ENCODE measurements at places on chromosomes 2 and 18.
A peak's percentile ranks its signal among the peaks of the same experiment; 100 is the strongest.

- DNase-seq = no peak
These were observed 3.1 kb downstream of the CXCR2 start for GRCh38 chr2:218128781-218129457.

DNA sequence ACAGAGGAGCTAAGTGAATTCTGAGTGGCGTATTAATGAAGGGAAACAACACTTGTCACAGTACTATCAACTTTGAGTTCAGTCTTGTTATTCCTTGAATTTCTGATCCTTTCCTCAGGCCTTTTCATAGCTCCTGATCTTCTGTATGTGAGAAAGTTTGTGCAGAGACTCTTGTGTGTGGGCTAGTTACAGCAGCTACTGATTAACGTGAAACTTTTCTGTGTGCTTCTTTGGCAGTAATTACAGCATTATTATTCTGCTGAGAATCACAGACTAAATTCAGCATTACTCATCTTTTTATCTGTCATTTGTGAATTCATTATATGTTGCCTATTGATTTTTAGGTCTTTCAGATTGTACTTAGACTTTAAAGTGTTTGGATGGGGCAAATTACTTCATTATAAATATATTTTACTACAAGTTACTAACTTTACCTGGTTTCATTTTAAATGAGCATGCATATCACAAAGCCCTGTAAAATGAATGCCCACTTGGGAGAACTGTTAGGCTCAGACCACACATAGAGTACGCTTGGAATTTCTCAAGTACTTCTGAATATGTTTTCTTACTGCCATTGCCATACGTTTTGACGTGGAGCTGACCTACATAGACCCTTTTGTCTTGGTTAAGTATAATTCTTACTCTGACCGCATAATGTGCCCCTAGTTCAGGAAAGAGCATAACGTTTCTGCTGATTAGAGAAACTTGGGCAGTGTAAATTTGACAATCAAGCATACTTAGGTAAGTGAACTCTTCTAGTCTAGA lies 36.2 kb downstream of the CREB1 start:
- no peak for DNase-seq

GRCh38 chr2:188970211-188970610 lies 4.0 kb upstream of the COL3A1 start:
- DNase-seq = no peak

DNA sequence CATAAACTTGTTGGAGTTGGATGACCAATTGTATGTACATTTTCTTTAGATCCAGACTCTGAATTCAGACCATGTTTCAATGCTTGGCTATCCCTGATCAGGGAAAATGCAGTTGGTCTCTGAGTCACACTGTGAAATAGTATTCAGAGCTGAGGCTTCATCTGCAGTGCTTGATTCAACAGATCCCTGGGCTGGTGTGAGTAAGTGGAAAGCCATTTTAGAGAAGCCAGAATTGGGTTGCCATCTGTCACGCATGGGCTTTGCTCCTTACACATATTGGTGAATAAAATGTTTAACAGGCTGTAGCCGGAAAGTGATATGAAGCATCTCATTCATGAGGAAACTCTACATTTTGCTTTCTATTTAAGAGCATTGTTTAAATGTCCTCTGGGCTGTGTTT lies 50.0 kb upstream of the ACYP2 start:
- DNase-seq = peak; percentile 90

- DNase-seq = no peak
These were observed 2.2 kb downstream of the CDKL4 start for GRCh38 chr2:39241588-39241987.

GRCh38 chr2:112487444-112487961 lies 5.5 kb downstream of the TTL start:
- DNase-seq = no peak

DNA sequence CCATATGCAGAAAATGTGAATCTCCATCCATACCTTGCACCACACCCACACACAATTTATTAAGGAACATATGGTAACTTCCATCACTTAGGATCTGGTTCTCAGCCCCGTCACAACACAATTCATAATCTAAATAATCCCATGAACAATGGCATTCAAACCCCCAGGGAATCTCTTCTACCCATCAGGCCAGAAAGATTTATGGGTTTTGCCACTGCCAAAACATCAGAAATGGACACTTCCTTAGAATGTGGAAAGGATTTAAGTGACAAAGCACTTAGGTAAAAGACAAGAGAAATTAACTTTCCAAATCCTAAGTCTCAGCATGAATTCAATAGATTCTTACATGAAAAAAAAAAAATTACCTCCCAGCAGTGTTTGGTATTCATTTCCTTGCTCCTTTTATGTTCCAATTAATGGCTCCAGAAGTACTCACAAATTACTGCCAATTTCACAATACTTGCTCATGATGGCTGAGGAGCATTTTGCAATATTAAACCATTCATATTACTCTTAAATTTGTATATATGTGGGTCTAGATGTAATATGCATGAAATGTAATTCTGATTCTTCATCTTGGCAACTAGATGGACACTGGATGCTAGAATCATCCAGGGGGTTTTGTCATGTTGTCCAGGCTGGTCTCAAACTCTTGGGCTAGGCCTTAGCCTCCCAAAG lies 56.5 kb upstream of the TMEM247 start:
- no peak for DNase-seq

DNA sequence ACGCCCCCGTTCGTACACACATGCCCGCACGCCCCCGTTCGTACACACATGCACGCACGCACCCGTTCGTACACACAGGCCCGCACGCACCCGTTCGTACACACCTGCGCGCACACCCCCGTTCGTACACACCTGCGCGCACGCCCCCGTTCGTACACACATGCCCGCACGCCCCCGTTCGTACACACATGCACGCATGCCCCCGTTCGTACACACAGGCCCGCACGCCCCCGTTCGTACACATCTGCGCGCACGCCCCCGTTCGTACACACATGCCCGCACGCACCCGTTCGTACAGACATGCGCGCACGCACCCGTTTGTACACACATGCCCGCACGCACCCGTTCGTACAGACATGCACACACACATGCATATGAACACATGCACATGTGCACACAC lies 45.7 kb downstream of the SPP2 start:
- DNase-seq = no peak

DNA sequence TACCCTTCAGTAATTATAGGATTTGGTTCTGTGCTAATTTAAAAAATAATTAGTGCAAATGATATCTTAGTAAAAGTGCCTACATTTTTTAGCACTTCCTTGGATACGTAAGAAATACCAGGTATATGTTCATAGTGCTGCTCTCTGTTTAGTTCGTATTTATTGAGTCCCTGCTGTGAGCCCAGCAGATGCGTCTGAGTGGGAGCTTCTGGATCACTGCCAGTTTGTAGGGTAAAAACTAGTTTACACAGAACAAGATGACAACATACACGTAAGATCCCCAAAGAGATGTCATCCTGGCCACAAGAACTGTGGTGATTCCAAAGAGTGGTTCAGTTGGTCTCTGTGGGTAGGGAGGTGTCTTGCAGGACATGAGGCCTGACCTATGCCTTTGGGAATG lies 103.2 kb downstream of the CTIF start:
- no peak for DNase-seq

DNA sequence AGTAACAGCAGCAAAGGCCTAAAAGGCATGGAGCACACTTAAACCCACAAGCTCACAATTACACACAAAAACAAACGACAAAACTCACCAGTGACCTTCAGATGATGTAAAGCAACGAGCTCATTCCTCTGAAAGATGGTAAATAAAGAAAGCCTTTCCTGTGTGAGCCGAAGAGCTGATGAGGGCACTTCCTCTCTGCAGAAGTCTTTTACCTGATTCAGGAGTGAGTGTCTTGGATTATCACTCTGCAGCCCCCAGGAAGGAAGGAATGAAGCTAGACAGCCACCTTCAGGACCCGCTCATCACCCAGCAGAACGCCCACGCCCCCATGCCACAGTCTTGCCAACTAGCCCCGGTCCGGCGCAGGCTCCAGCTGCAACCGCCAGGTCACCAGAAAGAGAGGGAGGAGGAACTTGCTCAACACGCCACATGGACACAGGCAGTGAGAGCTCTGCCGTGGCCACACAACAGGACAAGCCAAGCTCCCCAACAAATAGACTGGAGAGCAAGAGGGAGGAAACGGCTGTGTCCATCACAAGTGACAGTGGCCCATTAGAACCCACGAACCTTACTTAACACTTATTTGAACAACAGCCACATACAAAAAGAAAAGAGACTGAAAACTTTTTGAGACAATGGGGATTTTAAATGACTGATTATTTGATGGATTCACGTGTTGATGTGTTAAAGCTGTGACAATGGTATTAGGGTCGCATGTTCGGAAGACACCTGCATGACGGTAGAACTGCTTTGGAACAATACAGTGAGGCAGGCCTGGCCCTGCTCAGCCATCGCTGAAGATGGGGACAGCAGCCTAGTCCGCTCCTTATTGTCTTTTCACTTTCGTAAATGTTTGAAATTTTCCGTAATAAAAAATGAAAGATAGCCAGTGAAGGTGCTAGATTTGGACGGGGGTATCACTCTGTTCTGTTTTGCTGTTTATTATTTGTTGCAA lies 127.3 kb downstream of the HDAC4 start:
- DNase-seq = no peak

- DNase-seq = peak; percentile 94
These were observed 169.4 kb downstream of the THADA start for GRCh38 chr2:43426305-43427031.

DNA sequence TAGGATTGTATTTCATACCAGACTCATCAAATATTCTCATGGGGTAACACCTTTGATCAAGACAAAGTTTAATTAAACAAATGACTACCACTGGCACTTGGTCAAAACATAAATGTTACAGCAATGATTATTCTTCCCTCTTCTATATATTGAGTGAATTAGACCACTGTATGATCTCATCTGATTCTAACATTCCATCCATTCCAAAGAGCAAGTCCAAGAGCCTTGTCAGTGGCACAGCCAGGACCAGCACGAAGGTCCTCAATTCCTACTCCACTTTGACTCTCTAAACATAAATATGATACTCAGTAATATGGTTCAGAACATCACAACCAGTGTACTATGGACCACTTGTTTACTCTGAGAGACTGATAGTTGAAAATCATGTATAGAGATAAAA lies 86.4 kb downstream of the AP1S3 start:
- no peak for DNase-seq

GRCh38 chr2:221334481-221335218 lies 237.5 kb downstream of the EPHA4 start:
- DNase-seq = no peak

DNA sequence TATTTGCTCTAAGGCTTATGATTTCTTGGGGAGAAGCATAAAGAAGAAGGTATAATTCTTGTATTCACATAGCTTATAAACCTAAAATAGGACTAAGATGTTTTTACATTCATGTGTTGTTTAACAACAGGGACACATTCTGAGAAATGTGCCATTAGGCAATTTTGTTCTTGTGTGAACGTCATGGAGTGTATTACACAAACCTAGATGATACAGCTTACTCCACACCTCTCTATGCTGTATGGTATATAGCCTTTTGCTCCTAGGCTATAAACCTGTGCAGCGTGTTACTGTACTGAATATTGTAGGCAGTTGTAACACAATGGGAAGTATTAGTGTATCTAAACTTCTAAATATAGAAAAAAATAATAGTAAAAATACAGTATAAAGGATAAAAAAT lies 92.1 kb downstream of the PHLPP1 start:
- no peak for DNase-seq

GRCh38 chr2:128449226-128450061 lies 130.8 kb upstream of the HS6ST1 start:
- DNase-seq = no peak

GRCh38 chr18:75324686-75325257 lies 102.7 kb downstream of the SMIM21 start:
- no peak for DNase-seq

DNA sequence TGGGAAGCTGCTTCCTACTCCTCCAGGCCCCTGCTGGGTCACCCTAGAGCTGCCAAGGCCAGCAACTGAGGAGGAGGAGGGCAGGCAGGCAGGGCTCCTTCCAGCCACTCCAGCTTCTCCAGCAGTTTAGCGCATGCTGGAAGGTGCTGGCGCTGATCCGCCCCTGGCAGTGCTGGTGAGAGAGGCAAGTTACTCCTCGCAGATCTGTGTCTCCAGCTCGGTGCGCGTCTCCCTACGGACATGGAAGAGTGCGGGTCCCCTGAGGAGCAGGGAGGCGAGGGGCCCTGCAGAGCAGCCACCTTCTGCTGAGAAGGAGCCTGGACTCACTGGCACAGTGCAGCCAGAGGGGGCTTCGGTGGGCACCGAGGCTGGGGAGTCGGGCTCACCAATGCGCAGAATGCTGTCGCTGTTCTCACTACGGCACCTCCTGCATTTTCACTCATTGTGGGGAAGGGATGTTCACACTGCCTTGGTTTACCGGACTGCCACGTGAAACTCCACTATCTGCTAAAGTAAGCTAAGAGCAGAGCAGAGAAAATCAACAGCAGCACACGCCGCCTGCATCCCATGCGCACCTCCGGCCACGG lies 206.0 kb downstream of the HDAC4 start:
- DNase-seq = no peak

DNA sequence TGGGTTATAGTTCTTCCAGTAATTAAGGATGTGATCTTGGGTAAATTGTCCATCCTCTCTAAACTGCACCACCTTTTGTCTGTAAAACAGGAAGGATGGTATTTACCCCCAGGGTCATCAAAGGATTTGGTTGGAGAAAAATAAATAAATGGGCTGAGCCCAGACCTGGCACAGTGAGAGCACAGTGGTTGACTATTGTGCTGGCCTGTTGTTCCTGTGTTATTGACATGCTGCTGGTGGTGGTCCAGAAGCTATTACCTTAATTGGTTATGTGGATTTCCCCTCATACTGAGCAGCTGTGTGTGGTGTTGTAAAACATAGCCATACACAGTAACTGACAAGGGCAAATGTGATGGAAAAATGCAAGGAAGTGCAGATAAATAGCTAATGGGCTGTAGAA lies 746 bp upstream of the IL37 start:
- DNase-seq = no peak

DNA sequence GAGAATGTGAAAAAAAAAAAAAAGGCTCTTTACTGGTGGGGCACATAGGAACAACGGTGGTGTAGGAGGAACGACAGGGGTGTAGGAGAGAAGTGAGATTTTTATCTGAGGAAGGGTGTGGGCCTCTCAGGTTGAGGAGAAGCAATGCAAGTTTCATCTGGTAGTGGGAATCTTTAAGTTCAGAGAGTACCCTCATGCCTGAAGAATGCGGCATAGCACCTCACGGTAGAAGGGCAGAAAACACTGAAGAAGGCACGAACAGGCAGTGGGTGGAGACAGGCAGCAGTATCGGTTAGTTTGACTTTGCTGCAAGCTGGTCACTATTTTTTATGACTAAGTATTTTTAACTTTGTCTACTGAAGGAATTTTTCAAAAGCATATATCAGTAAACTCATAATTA lies 52.2 kb upstream of the TSPYL6 start:
- DNase-seq = no peak

- no peak for DNase-seq
These were observed 10.6 kb upstream of the PAX3 start for GRCh38 chr2:222309361-222309760.

All from AG09309 (cell line).